ENCODE measurements at places on chromosomes 4 and X. TPM values are rescaled to one million over a fixed set of nuclear protein-coding genes. Genes with fewer than 3 reads are reported as not detected.

Gene RNF128
- total RNA-seq, result 0.72 TPM

- no peak for DNase-seq
Measured at GRCh38 chr4:140047786-140048185, 106.2 kb downstream of the MAML3 start.

DNA sequence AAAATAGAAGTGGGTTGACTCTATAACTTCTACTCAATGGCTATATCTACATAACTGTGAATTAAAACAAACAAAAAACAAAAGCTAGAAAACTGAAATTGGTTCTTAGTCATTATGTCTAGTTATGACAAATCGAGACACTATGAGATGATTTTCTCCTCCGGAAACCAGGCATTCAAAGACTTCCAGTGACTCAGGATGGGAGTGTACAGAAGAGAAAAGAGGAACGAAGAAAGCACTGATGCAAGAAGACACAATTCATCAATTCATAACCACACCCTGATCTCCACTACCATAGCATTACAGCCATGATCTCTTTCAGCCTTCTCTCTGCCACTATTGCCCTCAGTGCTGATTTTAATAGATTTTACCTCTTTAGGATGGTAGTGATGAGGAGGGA, 253.6 kb downstream of the CBLL2 start:
- no peak for DNase-seq

Gene TNIP3
- total RNA-seq, result 0.59 TPM

DNA sequence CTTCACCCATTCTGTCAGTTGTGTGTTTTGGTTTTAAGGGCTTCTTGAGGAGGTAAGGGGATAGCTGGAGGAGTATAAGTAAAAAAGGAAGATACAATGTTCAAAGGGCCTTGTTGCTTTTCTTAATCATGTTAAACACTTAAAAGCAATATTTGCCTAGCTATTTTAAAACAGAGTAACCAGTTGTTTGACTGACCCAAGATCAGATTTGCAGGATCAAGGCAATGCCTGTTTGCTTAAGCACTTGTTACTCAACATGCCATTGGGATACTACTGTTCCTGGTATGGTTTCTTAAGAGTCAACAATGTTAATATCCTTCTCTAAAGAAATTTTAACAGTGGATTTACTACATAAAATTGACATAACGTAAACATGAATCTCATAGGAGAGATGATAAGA, 2.6 kb downstream of the DCLK2 start:
- no peak for DNase-seq

DNA sequence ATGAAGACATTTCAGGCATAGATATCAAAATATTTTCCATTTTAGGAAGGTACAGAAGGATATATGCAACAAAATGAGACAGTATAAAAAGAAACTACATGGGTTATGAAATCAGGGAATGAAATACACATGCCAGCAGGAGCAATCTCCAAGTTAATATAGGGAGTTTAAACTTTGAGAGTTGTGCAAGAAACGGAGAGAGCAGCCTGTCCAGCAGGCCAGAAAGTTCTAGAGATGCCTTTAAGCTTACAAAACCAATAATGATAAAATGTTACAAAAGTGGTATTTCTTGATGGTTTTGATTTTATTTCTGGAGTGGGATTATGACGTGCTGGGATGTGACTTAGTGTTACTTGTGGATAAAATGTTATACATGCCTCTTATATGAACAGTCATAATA, 2047.9 kb downstream of the ARAP2 start:
- DNase-seq, result no peak

Gene PAGE2B
- not detected for total RNA-seq

- DNase-seq, result peak; percentile 72
Measured at GRCh38 chr4:76539979-76540378, 105.0 kb downstream of the SHROOM3 start.

Gene KCND1
- 0.29 TPM for total RNA-seq

DNA sequence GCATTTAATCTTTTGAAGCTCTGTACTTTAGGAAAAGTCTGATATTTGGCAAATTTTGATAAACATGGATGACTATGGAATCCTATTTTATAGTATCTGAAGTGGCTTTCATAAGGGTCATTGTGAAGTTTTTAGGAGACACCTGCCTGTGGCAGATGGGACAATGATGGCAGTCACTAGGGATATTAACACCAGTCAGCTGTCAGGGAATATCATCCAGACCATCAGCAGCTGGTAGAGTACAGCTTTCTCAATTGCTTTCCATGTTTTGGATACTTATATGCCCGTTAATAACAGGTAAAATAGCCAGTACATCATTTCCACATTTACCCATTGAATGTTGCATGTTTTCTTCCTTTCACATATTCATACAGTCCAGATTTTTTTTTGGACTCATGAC, 39.1 kb downstream of the NPNT start:
- DNase-seq, result no peak

DNA sequence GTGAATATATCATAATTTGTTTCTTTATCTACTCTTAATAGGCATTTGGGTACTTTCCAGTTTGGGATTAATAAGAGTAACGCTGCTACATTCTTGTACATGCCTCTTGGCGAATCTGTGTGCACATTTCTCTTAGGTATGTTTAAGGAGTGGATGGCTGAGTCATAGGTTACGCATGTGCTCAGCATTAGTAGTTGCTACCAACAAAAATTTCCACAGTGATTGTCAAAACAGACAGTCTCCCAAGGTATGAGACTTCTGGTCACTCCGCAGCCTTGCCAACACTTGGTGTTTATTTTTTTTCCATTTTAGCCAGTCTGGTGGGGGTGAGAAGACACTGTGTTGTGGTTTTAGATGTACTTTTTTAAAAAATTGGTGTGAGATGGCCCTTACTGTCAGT, 44.6 kb downstream of the FGFBP1 start:
- peak; percentile 55 for DNase-seq

DNA sequence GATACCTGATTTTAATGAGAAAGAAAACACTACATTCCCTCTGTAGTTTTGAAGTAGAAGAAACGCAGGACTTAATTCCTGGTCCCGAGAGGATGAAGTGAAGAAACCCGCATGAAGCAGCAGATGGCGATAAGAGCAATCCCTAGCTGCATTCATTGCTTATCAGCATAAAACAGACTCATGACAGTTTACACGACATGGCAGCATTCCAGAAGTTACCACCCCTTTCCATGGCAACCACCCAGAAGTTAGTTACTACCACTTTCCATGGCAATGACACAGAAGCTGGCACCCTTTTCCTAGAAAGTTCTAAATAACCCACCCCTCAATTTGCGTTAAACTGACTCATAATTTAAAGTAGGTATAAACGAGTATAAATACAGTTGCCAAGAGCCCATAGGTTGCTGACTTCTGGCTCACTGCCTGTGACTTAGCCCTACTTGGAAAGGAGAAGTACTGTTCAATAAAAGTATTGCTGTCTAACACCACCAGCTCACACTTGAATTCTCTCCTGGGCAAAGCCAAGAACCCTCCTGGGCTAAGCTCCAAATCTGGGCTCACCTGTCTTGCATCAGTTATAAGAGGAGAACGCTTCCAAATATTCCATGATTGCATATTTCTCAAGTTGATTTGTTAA, 5.5 kb upstream of the XAGE2 start:
- DNase-seq, result no peak

Gene PARM1
- under 0.01 TPM for total RNA-seq

DNA sequence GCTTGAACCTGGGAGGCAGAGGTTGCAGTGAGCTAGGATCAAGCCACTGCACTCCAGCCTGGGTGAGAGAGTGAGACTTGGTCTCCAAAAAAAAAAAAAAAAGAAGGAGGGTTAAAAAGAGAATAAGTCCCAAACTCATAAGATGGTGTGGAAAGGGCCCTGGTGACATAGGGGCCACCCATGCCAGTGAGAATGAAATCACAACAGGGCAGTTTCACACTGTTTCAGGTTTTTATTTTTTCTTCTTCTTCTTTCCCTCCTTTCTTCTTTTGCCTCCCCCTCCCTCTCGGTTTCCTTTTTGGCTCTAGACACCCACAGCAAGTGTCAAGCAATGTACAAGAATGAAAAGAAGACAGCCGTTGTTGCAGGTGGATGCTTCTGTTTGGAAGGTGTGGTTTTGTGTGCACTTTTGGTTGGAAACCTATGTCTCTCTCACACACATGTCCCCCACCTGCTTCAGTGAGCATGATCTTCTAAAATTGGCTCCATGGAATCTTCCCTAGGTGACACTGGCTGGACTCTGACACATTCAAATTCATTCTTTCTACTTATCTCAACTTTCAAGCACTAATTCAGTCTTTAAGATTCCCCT, 14.4 kb upstream of the TLR8 start:
- DNase-seq, result no peak

Gene ABCB7
- 28.2 TPM for total RNA-seq
